ENCODE measurements at places on chromosomes 5 and 9. TPM values are rescaled to one million over a fixed set of nuclear protein-coding genes. Genes with fewer than 3 reads are reported as not detected.

- DNase-seq, result no peak
Observed at GRCh38 chr5:71743155-71743554, 24.1 kb downstream of the CARTPT start.

LRRC14B gene
- total RNA-seq, result not detected

PCDHA12 gene
- total RNA-seq, result not detected

DNA sequence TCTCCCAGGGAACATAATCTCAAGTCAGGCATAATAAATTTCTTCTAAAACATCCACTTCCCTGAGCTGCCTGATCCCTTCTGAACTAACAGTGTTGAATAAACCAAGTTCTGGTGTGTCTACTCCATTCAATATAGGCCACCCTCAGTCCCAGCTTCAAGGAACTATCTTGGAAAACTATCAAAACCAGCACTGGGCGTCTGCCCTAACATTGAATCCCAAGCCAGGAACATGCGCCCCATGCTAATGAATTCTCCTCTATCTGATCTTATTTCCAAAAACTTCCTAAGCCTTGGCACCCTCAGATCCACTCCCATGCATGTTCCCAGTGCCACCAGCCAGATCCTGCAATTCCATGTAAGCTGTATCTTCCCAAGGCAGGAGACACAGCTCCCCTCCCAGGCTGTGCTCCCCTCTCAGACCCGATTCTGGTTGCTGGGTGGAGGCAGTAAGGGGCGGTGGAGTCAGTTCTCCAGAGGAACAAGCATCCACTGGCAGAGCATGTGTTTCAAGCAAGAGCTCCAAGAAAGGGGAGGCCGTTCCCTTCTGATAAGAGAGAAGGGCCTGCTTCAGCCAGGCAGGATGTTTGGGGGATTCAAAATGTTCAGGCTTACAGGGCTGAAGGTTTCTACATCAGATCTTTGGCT lies 13.1 kb upstream of the FOXI1 start:
- DNase-seq, result no peak

DNA sequence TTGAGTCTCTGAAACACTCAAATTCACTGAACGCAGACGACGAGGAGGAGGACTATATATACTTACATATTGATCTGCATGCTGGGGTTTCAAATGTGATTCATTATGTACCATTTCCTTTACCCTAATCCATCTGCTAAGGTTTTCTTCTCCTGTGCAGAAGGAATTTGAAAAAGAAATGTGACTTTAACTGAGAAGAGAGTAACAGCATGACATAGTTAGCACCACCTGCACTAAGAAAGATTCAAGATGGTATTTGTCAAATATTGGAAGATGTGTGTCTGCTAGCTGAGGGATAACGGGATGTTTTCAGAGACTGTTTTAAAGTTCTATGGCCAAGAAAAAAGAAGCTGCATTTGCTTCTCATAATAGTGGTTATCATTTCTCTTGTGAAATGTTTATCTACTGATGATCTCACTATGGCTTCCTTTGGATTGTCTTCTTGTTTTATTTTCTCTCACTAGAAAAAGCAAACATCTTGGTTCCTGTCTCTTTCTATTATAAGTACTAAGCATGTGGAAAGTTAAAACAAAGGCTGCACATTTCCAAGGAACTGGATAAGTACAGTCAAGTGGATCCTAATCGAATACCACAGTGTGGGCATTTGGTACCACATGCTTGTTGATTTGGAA lies 89.8 kb upstream of the TLE4 start:
- DNase-seq, result no peak

DNA sequence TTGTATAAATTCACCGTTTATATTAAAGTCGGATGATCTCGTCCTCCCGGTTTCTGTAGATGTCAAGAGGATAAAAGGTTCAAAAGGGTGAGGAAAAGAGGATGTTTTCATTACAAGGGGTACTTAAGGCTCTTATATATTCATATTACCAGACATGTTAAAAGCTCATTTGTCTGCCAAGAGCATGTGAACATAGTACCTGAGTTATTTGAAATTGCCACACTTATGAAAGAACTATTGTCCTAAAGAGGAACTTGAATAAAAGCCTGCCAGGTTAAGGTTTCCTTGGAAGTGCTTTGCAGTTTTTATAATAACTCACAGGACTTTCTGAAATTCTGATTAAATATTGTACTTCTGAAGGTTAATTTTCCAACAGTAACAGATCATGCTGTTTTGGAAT lies 1915.1 kb downstream of the MAT2B start:
- no peak for DNase-seq

GRCh38 chr5:74069741-74070140 lies 443.7 kb downstream of the ARHGEF28 start:
- no peak for DNase-seq

GRCh38 chr5:111254613-111255012 lies 30.4 kb downstream of the CAMK4 start:
- no peak for DNase-seq

- no peak for DNase-seq
Observed at GRCh38 chr5:28077291-28078240, 1039.2 kb upstream of the CDH9 start.

DNA sequence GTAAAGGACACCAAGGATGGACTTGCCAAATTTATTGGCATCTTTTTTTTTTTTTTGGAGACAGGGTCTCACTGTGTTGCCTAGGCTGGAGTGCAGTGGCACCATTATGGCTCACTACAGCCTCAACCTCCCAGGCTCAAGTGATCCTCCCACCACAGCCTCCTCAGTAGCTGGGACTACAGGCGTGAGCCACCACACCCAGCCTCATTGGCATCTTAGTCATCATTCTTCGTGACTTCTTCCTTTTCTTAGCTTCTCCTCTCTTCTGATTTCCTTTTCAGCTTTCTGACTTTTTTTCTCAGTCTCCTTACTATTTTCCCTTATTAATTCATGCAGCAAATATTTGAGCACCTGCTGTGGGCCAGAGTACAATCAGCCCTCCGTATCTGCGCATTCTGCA lies 6.1 kb downstream of the MAML1 start:
- no peak for DNase-seq

- DNase-seq, result no peak
Observed at GRCh38 chr5:38414348-38414747, 142.1 kb downstream of the LIFR start.

Measured in Caki2 (cell line).